Endothelial cell of coronary artery (primary cell): ENCODE measurements at places on chromosomes 7 and 10. TPM values are rescaled to one million over a fixed set of nuclear protein-coding genes. Genes with fewer than 3 reads are reported as not detected.

The CALML5 gene
- not detected in 2 replicates for total RNA-seq

The HSPA12A gene
- 0.28 and 0.45 TPM in 2 replicates for total RNA-seq

The MTERF1 gene
- total RNA-seq, result 7.7 and 8.1 TPM in 2 replicates

The CADPS2 gene
- total RNA-seq, result 51.4 and 53.7 TPM in 2 replicates

The GPRIN2 gene
- total RNA-seq, result not detected in 2 replicates

The SFR1 gene
- total RNA-seq, result 7.3 and 10.4 TPM in 2 replicates

The SLC29A4 gene
- total RNA-seq, result 1.6 and 2.3 TPM in 2 replicates

The SPDYE2 gene
- total RNA-seq, result not detected in 2 replicates

The GDF2 gene
- total RNA-seq, result not detected in 2 replicates

The NFE2L3 gene
- total RNA-seq, result 32.2 and 55.4 TPM in 2 replicates

The SGCE gene
- 47.1 and 58.1 TPM in 2 replicates for total RNA-seq

The GRIFIN gene
- not detected in 2 replicates for total RNA-seq

The ANXA8 gene
- total RNA-seq, result 0.56 TPM in 1 of 2 replicates, not detected in the other

The PPP1R17 gene
- not detected in 2 replicates for total RNA-seq

The MKX gene
- 0.09 TPM in 1 of 2 replicates, not detected in the other for total RNA-seq

The PKD2L1 gene
- total RNA-seq, result not detected in 2 replicates

The ZNF467 gene
- 2.6 and 3.8 TPM in 2 replicates for total RNA-seq

The DRGX gene
- total RNA-seq, result not detected in 2 replicates

The SFRP4 gene
- total RNA-seq, result 0.09 and 8.9 TPM in 2 replicates
